Stimulated activated CD4-positive, alpha-beta T cell treated with anti-CD3 and anti-CD28 coated beads, TNF-alpha, amount 100 ng/mL, for 24 hours (primary cell): ENCODE measurements at places on chromosomes 16 and 17.

DNA sequence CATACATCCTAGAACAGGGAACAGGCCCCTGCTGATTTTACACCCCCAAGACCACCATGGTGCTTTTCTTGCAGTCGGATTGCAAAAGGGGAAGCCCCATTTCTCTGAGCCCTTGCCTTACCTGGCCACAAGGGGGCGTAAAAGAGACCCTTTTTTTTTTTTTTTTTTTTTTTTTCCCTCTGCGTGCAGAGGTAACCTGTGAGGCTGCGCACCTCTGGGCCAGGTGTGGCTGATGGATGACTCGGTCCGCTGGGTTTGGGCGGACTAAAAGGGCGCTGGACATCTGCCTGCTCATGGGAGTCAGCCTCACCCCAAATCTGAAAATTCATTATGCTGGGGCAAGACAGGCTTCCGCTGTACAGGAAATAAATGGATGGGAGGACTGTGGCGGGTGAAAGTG lies 281.0 kb downstream of the CBLN1 start:
- no peak for DNase-seq

- DNase-seq = no peak
These were observed 82.5 kb downstream of the ZDHHC7 start for GRCh38 chr16:84928679-84929420.

- no peak for DNase-seq
These were observed 36.3 kb downstream of the ADAMTS18 start for GRCh38 chr16:77398495-77398894.

GRCh38 chr16:48537275-48537674 lies 72.7 kb downstream of the N4BP1 start:
- DNase-seq = no peak

- no peak for DNase-seq
These were observed 16.4 kb upstream of the SMIM36 start for GRCh38 chr17:55527540-55528118.

GRCh38 chr17:4574448-4575045 lies 9.8 kb upstream of the SMTNL2 start:
- no peak for DNase-seq
